ENCODE measurements at places on chromosomes 7 and 10.

DNA sequence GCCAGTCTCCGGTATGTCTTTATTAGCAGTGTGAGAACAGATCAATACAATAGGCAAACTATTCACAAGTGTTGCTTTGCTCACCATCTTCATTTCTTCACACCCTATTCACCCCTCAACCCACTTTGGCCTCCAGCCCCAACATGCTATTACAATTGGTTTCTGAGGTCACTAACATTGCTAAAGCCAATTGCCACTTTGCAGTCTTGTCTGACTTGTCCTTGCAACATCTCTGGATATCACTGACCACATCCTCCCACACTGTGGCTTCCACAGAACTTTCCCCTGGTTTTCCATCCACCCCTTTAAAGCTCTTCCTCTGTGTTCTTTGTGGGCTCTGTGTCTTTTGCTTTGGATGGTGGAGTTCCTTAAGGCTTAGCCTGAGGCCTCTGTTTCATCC lies 5.2 kb upstream of the APBB1IP start:
- no peak for DNase-seq

DNA sequence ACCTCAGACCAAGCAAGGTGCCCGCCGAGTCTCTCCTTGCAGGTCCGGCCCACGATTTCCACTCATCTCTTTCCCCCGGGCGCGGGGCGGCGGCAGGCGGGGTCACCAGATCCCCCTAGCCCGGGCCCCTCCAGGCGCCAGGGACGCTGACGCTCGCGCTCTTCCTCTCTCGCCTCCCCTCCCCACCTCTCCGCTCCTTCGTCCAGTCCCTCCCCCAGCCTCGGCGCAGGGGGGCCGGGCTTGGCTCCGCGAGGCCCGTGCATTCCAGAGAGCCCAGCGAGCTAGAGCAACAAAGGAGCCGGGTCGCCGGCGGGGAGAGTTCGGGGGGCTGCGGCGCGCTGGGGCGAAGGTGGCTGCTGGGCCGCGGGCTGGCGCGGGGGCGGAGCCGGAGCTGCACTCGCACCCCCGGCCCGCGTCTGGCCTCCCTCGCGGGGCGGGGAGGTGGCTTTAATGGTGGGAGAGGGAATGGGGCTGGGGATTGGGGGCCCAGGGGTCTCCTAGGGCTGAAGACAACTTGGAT lies at the start of gene SMO:
TSS of gene SMO (plus strand) at position 262 of the 520 bp plus-strand sequence. CDS start 519 bp downstream, outside the sequence.
- DNase-seq, result peak; percentile 83

GRCh38 chr7:66771795-66772194 lies 31.3 kb downstream of the RABGEF1 start:
- no peak for DNase-seq

- no peak for DNase-seq
Measured at GRCh38 chr7:105643384-105643783, 62.1 kb upstream of the EFCAB10 start.

GRCh38 chr10:24926557-24926956 lies 25.8 kb downstream of the PRTFDC1 start:
- DNase-seq, result no peak

DNA sequence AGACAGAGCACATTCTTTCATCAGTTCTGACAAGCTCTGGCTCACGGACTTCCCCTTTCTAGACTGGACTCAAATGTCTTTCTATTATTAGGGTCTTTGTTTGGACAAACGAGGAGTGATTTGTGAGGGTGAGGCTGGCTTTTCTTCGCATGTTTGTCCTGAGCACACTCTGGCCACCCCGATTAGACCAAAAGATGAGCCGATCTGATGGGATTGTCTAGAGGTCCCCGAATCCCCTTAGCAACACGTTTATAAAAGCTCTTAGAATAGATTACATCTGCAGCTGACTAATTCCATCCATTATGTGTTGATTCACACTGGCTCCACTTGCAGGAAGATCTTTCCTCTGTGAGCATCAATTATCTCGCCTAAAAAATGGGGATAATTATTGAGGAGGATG lies 675.4 kb upstream of the AUTS2 start:
- no peak for DNase-seq

DNA sequence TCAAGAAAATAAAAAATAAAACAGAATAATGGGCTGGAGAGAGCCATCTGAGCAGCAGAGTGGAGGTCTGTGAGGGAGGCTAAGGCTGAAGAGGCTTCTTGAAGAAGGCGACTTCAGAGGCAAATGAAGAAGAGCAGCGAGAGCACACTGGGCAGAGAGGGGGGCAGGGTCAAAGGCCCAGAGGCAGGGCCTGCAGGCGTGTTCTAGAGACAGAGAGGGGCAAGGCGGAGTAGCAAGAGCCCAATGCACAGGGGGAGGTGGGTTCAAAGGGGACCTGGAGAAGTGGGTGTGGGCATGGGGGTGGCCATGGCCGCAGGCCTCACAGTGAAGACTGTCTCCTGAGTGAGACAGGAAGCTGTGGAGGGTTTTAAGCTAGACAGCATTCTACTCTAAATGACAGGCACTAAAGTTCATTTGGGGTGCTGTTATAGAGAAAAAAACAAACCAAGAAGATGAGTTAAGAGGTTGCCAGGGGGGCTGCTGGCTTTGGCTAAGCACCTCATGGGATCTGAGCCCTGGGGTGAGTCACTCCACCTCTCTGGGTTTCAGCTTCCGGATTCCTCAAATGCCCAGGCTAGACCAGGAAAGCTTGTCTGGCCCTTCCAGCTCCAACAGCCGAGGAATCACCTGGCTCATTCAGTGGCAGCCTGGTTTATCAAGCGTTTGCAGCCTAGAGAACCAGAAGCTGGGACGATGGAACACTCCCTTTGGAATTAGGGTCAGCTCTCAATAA lies 81.7 kb downstream of the DLG5 start:
- no peak for DNase-seq

DNA sequence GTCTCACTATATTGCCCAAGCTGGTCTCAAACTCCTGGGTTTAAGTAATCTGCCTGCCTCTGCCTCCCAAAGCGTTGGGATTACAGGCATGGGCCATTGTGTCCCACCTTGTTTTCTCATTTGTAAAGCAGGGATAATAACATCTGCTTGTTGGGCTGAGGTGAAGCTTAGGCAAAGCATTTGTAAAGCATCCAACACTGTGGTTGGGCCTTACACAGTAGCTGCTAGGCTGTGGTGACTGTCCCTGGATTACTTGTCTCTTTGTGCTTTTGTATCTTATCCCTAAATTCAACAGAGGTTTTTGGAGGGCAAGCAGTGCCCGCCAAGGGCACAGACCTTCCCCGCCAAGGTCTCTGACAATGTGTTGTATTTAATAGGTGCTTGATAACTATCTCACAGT lies 14.3 kb downstream of the HKDC1 start:
- no peak for DNase-seq

GRCh38 chr7:101553771-101554445 lies 75.2 kb downstream of the MYL10 start:
- no peak for DNase-seq

GRCh38 chr7:158265743-158266080 lies 321.9 kb downstream of the PTPRN2 start:
- DNase-seq, result no peak

DNA sequence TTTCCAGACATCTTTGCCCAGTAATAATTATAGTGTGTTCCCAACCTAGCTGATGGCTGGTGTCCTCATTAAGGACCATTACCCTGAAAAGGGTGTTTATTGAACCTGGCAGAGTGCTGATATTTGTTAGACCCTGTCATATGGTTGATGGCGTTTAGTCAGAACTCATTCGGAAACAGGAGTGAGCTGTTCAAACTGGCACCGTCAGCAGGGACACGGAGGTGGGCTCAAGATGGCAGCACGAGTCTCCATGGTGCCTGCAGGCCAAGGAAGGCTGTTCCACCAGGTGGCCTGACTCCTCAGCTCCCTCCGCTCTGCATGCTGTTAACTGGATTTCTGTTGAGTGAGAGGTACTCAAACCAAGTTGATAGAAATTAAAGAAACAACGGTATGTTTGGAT lies 589.1 kb upstream of the MGMT start:
- DNase-seq, result no peak

DNA sequence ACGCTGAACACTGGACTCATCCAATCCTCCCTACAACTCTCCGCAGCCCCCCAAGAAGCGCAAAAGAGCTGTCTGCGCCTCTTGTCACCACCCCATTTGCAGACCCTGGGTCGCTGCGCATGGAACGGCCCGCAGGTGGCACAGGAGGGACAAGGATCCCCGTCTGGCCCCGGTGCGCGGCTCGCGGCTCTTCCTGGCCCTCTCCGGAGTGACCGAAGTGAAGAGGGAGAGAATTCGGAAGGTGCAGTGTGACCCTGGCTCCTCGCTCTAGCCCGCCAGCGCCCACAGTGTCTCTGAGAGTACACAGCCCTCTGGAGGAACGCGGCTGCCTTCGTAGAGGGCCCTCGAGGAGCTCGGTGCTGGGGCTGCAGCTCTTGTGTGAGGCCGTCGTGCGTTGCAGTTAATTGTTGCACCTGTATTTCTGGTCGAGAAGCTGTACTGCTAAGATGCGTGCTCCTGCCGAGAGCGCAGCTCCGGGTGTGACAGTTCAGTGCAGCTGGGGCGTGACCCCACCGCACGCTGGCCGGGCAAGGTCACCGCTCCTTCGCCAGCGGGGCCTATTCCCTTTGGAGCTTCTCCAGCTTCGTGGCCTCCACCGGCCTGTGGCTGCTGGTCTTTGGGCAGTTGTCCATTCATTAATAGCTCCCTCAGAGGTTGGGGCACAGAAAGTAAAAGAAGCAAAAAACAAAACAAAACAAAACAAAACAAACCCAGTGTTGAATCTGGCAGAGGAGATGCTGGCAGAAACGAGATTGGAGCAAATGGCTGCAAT lies 119.0 kb downstream of the SEC23IP start:
- peak; percentile 17 for DNase-seq

DNA sequence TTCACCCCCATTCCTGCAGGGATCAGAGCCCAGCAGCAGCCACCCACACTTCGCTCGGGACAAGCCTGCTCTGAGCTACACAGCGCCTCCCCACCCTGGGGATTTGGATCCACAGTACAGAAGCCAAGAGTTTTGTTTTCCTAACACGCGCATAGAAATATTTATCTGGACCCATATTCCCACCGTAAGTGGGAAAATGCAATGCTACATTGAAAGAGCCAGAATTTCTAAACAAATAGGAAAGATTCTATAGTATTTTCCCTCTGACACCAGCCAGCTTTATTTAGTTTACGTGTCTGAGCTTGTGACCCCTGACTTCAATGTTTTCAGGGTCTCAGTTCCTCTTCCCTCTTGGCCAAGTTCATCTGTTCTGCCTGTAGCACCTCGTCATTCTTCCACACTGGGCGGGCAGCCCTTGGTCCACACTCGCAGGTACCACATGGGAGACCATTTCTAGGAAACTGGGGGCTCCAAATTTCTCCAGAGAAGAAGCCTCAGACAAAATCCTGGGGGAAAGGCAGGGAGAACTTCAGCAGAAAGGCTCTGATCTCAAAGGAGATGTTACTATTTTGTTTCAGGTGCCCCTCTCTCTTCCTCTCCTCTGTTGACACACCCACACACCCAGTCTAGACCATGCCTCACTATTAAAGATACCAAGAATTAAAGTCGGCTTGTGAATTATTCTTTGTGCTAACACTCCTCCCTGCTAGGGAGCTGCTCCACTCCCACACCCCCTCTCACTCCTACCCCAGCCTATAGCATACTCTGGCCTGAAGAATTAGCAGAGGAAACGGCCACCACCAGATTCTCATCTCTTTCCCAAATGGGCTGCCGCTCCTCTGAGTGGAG lies 116.0 kb upstream of the PCGF5 start:
- DNase-seq, result no peak

DNA sequence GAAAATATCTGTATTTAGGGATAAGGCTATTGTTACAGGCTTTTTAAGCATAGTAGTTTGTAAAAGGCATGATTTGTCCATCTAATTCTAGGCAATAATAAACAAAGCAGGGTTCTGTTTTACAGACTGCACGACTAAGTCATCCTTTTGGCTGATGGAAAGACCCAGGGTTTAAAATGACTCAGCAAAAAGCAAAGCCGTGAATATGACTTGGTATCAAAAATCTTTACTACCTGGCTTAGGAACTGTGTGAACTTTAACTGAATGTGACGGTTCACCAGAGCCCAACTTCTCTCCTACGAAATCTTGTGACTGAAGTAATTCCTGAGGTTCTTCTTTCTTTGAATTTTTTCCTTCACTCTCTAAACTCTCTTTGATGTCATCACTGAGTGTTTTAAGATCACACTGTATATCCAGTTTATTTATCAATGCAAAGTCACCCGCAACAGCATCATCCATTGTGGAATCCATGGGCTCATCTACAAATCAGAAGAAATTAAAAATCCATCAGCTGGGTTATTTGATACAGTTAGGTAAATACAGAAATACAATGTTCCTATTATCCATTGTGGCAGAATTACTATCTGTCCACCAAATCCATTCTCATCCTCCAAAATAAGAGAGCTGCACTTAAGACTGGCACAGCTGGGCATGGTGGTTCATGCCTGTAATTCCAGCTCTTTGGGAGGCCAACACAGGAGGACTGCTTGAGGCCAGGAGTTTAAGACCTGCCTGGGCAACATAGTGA lies 17.0 kb downstream of the ATE1 start:
- DNase-seq, result no peak
